ENCODE measurements at places on chromosomes 1 and 21. TPM values are rescaled to one million over a fixed set of nuclear protein-coding genes. Genes with fewer than 3 reads are reported as not detected.

LYPLAL1 gene
- total RNA-seq, result 16.7 TPM

CNTN2 gene
- not detected for total RNA-seq

LCE3D gene
- total RNA-seq, result not detected

BARHL2 gene
- not detected for total RNA-seq

KIF17 gene
- total RNA-seq, result 0.44 TPM

COA6 gene
- total RNA-seq, result 13.5 TPM

HMCN1 gene
- 157 TPM for total RNA-seq

STX12 gene
- total RNA-seq, result 40.8 TPM

PRELP gene
- 1.3 TPM for total RNA-seq

NPHS2 gene
- not detected for total RNA-seq

CYYR1 gene
- total RNA-seq, result 0.12 TPM

RGSL1 gene
- total RNA-seq, result not detected

GJA9 gene
- not detected for total RNA-seq

MROH9 gene
- not detected for total RNA-seq

VHLL gene
- not detected for total RNA-seq

FBLIM1 gene
- 121 TPM for total RNA-seq
